Stimulated activated CD4-positive, alpha-beta T cell treated with anti-CD3 and anti-CD28 coated beads, TNF-alpha, amount 100 ng/mL, for 1 hour (primary cell): ENCODE measurements at places on chromosomes 7 and 10.

DNA sequence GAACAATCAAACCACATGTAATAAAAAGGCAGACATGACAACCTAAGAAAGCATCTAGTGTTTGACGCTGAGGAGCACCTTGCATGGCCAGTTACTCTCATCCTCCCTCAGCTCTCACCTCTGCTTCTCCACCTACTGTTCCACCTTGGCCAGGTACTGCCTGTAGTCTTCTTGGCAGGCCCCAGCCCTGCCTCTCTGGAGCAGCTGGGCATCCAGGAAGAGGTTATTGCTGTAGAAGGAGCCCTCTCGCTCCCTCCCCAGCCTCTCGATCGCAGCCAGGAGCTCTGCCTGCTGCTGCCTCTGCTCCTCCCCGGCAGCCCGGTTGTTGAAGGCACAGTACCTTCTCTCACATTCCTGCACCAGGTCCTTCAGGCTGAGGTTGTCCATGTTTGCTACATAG, 9.7 kb downstream of the GIMAP5 start:
- DNase-seq = no peak

GRCh38 chr10:127694580-127695193, 42.3 kb upstream of the FOXI2 start:
- no peak for DNase-seq

DNA sequence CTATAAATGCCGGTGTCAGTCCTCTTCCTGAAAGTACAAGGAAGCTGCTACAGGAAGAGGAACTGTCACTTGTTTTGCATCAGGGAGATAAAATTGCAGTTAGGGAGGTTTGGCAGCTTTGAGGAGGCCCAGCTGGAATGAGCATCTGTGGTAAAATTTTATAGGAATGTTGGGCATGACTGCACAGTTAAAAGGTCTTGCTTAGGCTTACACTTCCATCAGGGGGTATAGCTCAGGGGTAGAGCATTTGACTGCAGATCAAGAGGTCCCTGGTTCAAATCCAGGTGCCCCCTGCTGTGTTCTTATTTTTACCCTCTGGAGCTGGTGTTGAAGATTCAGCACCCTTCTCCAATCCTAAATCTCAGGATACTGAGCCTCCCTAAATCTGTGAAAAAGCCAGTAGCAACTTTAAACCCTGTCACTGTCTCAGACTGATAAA, 65.9 kb downstream of the ZNF467 start:
- no peak for DNase-seq

GRCh38 chr7:87878208-87878735, 2.0 kb downstream of the DBF4 start:
- no peak for DNase-seq

GRCh38 chr7:153322991-153323390, 563.4 kb downstream of the ACTR3B start:
- no peak for DNase-seq

- DNase-seq = no peak
These were observed 356.0 kb downstream of the PPP1R3A start for GRCh38 chr7:113562801-113563200.

GRCh38 chr7:380711-381210, 90.8 kb downstream of the FOXL3 start:
- no peak for DNase-seq

DNA sequence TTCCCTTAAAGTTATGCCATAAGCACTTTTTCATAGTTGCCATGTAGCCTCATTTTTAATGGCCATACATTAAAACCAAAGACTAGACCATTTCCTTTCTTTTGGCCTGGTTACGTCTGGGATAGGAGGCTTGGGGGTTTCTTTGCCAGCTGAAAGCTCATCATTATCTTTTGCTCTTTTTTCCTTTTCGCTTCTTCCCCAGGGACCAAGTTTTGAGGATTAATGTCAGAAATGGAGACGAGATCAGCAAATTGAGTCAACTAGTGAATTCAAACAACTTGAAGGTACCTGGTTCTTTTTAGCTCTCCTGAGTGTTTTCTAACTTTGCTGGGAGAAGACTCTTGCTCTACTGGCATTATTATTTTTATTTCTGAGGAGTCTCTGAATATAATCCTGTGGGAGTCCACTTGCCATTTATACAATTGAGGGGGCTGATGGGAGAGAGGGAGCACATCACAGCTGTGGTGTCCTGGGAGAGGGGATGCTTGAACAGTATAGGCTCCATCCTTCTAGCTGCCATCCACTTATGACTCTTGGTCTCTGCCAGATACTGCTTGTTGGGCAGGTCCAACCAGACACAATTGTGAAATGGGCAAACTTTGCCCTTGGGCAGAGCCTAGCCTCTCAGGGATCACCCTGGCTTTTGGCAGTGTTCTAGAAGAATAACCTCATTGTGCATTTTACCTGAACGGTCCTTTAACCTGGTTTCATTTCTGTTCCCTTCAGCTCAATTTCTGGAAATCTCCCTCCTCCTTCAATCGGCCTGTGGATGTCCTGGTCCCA, 5.8 kb downstream of the CPA4 start:
- DNase-seq = no peak

DNA sequence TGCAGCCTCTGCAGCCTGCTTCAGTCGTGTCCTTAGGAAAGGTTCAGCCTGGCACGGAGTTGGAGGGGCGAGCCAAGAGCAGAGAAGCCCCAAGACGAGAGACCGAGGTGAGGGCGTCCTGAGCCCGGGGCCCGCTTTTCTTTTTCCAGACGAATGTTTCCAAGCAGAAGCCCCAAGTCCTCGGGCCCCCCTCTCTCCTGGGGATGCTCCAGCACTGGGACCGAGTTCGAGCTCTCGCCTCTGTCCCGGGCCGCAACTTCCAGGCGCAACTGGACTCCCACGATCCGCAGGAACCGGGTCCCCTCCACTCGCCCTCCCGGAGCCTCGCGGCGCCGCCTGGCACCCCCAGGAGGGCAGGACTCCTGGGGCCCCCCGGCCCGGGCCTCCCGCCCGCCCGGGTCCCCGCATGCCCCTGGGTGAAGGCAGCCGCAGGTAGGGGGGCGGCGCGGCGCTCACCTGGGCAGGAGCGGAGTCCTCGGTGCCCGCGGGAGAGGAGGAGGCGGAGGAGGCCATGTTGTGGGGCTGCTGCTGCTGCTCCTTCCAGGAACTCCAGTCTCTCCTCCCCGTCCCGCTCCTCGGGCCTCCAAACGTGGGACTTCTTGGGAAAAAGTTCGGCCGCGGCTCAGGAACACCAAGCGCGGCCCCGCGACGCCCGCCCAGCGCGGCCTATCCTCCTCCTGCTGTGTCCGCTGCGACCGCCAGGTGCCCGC, 45.3 kb upstream of the CDK1 start:
- DNase-seq = no peak

DNA sequence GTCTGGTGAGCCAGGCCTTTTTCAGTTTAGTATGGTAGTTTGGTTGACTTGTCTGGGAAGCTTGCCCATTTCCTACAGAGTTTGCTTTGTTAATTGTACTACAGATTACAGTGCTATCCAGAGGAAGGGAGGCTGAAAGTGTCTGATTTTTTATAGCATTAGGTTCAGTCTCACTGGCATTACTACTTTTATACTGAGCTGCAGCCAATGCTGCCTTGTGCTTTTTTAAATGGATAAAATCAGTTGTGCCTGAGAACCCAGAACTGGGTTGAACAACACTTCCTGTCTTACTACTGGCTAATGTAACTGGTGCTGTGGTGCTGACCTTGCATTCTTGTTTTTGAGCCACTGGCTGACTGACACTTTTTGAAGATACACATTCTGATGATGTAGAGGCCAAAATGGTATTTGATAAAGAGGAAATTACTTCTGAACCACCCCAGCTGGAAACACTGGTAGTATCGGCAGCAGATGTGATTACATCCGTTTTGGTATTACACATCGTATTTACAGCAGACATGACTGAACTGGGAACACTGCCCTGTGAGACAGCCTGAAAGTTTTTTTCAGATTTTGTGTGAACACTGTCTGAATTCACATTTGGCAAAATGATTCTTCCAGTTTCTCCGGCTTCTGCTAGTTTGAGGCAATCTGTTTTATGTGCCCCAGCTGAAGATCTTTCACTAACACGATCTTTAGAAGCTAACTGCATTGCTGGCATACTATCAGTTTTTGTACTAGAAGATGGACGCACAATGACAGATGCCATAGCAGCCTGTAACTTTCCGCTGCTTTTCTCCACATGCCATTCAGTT, 74.1 kb downstream of the NRBF2 start:
- no peak for DNase-seq

DNA sequence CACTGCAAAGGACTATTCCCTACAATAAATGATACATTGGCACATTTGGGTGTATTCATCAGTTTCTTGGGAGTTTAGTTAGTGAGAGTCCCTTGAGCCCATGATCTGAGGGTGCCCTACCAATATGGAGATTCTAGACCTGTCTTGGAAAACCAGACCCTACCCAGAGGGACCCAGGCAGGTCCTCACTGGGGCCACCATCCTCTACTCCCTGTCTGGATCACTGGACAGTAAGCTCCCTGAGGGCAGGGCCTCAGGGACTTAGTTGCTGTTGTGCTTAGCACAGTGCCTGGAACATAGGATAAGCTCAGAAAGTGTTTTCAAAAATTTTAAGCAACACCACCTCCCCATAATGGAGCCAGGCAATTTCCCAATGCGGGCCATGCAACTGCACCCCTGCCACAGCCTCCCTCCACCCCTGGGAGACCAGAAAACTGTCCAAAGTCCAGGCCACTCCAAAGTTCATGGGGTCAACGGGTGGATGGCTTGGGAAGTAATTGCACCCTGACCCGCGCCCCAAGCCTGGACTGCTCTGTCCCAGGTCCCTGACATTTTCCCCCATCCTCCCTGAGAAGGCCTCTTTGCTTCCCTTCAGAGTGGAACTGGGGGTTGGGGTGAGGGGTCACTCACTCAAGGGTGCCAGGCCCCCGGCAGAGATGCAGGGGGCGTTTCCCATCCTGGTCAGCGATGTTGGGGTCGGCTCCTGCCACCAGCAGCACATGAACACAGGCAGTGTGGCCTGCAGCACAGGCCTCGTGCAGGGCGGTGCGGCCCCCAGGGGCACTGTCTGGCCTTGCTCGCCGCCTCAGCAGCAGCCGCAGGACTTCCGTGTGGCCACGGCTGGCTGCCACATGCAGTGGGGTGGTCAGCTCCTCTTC, 1.0 kb downstream of the ASB10 start:
- no peak for DNase-seq

GRCh38 chr7:116616555-116617059, 55.4 kb upstream of the MET start:
- DNase-seq = no peak

- no peak for DNase-seq
These were observed 32.4 kb downstream of the MTPN start for GRCh38 chr7:135944753-135945152.

DNA sequence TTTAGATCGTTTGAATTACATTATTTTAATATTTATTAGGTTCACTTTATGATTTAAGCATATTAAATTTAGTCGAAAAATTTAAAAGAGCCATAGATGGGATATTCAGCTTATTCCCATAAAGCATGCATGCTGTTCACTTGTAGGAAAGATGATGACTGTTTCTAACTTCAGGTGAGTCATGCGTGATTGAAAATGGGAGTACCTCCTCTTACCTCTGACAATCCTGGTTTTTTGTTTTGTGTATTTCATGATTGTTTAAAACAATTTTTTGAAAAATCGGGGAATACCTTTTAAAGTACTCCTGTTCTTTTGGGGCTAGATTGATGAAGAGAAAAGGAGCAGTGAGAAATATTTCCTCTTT, 1.4 kb downstream of the TNKS2 start:
- no peak for DNase-seq

GRCh38 chr10:121648493-121648892, 50.2 kb upstream of the FGFR2 start:
- no peak for DNase-seq

DNA sequence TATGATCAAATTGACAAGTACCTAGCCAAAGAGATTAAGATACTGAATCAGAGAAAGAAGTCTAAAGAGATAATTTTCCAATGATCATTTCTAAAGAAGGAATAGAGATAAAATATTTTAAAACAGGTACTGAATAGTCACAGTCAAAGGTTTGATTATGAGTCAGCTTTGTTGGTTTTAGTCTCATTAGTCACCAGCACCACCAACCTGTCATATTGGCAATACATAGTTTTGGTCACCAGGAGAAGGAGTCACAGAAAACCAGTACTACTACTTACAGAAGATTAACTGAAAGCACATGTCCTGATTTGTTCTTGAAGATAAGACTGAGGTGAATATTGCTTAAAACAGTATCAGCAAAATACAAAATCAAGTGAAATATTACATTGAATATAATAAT, 34.6 kb downstream of the ZEB1 start:
- no peak for DNase-seq

- no peak for DNase-seq
These were observed 165.2 kb downstream of the AMPH start for GRCh38 chr7:38465956-38466355.

DNA sequence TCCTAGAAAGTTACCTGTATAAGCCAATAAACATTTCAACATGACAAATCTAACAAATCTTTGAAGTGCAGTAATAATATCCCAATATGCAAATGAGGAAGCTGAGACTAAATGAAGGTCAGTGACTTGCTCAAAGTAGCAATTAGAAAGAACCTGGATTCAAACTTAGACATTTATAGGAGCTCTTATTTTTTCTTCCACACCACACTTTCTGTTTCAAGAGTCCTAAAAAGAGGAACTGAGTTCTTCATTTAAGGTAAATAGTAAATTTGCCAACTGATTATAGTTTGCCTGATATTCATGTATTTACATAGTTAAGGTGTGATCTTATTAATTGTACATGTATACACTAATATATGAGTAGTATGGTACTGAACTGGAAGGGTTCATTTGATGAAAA, 44.0 kb downstream of the KLHDC10 start:
- DNase-seq = no peak

- no peak for DNase-seq
These were observed 349.7 kb downstream of the KIF20B start for GRCh38 chr10:90051053-90051452.

GRCh38 chr10:12717981-12718707, 283.4 kb downstream of the CCDC3 start:
- no peak for DNase-seq

DNA sequence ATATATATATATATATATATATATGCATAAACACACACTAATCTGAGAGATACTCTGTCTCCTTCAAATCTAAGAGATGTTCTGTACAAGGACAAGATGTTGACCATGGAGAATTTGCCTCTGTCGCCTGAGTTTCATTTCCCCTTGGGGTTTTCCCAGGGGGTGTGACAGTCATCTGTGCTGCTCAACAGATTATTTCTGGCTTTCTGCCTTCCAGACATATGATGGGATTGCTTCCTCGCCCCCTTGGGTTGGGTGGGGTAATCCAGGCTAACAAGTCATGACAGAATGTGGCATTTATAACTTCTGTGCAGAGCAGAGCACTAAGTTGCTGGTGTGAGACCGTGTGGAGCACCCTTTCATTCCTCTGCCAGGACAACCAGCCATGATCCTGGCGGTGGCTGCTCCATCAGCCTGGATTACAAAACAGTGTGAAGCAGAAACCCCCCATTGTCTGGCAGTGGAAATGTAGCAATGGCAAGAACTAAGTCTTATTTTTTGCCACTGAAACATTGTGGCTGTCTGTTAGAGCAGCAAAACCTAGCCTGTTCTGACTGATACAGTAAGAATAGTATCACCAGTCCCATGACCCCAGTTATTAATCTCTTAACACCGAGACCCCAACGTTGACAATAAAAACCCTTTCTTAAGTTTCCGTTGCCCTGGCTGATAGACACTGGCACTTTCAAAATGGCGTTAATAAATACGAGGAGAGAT, 13.7 kb upstream of the USP6NL start:
- DNase-seq = no peak

GRCh38 chr7:151917791-151918509, 38.3 kb upstream of the GALNTL5 start:
- DNase-seq = no peak
